ENCODE measurements at places on chromosomes 4 and X.

DNA sequence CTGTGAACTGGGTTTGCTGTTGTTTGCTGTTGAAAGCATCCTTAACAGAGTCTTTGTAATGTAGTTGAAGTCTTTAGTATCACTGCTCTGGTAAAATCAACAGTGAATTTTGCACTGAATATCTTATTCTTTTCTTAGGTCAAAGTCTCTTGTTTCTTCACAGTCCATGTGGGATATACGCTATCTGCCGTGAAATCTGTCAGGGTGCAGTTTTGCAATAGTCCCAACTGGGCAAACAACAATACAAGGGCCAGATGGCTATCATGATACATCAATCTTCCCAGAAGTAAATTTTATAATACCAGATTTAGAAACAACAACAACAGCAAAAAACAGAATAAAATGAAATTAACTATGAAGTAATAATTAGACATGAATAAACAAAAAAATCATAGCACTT, 123.5 kb downstream of the PPARGC1A start:
- no peak for DNase-seq

DNA sequence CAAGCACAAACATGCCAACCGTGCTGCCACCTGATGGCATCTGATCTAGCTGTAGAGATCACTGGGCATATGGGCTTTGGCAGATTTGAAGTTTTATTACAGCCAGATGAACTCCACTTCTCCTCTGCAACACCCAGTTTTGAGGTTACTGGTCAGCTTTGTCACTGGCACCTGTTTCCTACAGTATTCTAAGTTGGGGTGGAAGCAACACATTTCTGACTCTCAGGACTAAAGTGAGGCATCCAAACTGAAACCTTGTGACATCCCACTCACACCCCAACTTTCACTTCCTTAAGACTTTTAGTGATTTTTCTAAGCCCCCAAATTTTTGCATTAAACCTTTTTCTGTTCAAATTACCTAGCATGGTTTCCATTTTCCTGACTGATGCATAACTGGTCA, 115.1 kb upstream of the PCDH18 start:
- no peak for DNase-seq

DNA sequence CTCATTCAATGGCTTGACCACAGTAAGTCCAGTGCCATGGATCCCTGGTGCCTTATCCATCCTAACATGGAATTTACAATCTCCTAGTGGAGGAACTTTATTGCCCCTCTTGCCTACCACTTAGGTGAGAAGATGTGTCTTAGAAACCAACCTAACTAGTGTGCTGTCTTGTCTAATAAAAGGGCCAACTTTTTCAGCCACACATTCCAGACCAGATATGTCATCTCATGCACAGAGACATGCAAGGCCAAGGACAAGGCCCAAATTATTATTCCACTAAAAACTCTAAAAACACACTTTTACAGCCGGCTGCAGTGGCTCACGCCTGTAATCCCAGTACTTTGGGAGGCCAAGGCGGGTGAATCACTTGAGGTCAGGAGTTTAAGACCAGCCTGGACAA, 10.6 kb upstream of the PRDX4 start:
- DNase-seq: no peak

GRCh38 chr4:137067735-137068134, 464.6 kb downstream of the PCDH18 start:
- no peak for DNase-seq

- DNase-seq: no peak
These were observed 71.4 kb upstream of the DCAF12L2 start for GRCh38 chrX:126237524-126237923.

GRCh38 chrX:139446832-139447231, 83.7 kb upstream of the F9 start:
- DNase-seq: no peak

DNA sequence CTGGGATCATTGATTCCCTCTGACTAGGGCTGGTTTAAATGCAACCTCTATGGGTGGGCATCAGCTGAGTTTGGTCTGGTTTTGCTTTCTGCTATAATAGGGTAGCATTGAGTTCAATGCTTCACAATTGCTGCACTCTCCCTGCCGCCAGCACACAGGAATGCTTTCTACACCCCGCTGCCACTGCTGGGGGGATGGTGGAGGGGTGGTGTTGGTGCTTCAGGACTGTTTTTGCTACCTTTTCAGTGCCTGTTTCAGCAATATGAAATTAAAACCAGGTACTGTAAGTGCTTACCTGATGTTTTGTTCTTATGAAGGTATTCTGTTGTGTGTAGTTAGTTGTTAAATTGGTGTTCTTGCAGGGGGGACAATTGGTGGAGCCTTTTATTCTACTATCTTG, 67.7 kb downstream of the GNL3L start:
- no peak for DNase-seq

GRCh38 chr4:157128395-157128794, 52.4 kb downstream of the GLRB start:
- no peak for DNase-seq

Measured in cortex of kidney (tissue), 1 donor.